Amniotic stem cell (primary cell): ENCODE measurements at places on chromosomes 7 and 10.

DNA sequence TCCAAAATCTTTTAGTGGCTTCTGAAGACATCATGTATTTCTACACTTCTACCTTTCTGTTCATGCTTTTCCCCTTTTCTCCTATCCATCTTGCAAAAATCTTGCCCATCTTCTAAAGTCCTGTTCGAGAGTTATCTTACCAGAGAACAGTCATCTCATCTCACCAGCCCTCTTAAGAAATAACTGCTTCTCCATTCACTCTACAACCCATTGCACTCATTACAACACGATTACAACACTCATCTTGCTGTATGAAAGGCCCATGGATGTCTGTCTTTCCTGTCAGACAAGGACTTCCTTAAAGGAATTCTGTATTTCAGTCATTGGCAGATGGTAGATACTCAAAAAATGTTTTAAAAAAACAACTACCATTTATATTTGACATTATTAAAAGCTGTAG lies 30.8 kb downstream of the ZNF438 start:
- DNase-seq = no peak

DNA sequence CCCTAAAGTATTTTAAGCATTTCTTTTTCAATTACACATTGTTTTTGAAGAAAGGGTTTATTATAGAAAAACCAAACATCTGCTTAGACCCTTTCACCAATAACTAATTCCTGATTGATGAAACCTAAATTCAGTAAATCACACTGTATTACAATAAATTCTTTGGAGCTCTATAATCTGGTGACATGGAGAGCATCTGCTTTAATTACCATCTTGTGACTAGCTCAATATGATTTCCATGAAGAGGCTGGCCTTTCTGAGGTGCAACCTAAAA lies 9.7 kb downstream of the HYCC1 start:
- DNase-seq = no peak

DNA sequence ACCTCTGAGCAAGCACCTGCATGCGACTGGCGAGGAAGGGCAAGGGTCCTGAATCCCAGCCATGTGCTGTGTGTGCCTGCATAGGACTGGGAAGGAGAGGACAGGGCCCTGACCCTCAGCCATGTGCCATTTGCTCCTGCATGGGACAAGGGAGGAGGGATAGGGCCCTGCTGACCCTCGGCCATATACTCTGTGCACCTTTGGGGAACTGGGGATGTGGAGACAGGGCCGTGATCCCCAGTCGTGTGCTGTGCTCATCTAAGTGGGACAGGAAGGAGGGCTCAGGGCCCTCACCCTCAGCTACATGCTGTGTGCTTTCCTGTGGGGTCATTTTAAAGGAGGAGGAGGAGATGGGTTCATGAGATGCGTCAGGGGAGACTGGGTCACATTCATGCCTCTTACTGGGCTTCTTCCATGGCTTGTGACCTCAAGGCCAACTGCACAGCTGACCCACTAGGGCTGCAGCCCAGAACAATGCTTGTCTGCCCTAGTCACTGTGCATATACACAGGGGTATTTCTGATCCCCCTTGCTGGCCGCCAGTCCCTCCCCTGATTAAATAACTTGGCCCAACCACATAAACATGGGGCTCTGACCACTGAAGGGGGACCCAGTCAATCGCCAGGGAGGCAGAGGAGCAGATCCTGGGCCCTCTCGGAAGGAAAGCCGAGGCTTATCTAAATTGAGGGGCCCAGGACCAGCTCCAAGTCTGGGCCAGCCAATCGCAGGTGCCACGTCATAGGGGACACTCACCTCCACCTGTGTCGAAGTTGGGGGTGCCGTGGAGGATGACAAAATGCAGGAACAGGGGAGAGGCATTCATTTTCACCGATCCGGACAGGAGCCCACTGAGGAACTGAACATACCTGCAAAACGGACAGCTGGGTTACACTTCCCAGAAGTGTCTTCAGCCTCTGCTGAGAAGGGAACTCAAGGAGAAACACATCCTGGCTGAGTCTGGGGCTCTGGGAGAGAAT lies 167.3 kb downstream of the TNS3 start:
- no peak for DNase-seq

- peak; percentile 46 for DNase-seq
These were observed 5.0 kb upstream of the TNRC18 start for GRCh38 chr7:5428478-5429252.

DNA sequence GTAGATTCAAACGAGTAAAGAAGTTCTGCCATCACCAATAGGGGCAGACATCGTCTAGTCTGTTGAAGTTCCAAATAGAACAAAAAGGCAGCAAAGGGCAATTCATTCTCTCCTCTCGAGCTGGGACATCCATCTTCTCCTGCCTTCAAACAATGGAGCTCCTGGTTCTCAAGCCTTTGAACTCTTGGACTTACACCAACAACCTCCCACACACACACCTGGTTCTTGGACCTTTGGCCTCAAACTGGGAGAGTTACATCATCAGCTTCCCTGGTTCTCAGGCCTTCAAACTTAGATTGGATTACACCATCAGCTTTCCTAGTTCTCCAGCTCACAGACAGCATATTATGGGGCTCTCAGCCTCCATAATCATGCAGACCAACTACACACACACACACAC lies 9.8 kb upstream of the GIMAP5 start:
- DNase-seq = no peak

GRCh38 chr10:104734433-104734832 lies 93.3 kb downstream of the SORCS3 start:
- no peak for DNase-seq

GRCh38 chr7:88566162-88566729 lies 193.3 kb upstream of the ZNF804B start:
- DNase-seq = no peak

GRCh38 chr10:12634621-12634931 lies 285.2 kb downstream of the CAMK1D start:
- no peak for DNase-seq

- no peak for DNase-seq
These were observed 594 bp upstream of the RP9 start for GRCh38 chr7:33109758-33110238.
